ENCODE measurements at places on chromosomes 13 and 19. TPM values are rescaled to one million over a fixed set of nuclear protein-coding genes. Genes with fewer than 3 reads are reported as not detected.

Gene KLK12
- total RNA-seq, result not detected

Gene FCHO1
- 68.4 TPM for total RNA-seq

Gene CCDC169
- 3.5 TPM for total RNA-seq

Gene MRPL4
- 45.9 TPM for total RNA-seq

Gene ZNF844
- total RNA-seq, result 11.8 TPM

Gene LHB
- total RNA-seq, result not detected

Gene CEACAM4
- 0.60 TPM for total RNA-seq

Gene LRG1
- 3.1 TPM for total RNA-seq

Gene POP4
- 42.2 TPM for total RNA-seq

Gene MCOLN1
- 31.1 TPM for total RNA-seq

Gene PTPRH
- 9.0 TPM for total RNA-seq

Gene LIPE
- 54.7 TPM for total RNA-seq

Gene COL5A3
- total RNA-seq, result 24.6 TPM

Gene ZNF665
- 5.3 TPM for total RNA-seq

Gene FGF22
- total RNA-seq, result 9.6 TPM

Gene DIRAS1
- total RNA-seq, result 168 TPM

Gene KBTBD6
- 23.9 TPM for total RNA-seq

Gene ZNF626
- total RNA-seq, result 16.2 TPM

Gene LILRA2
- total RNA-seq, result 4.9 TPM

Gene ZNF578
- total RNA-seq, result 3.2 TPM

Gene C19orf47
- total RNA-seq, result 36.5 TPM

Gene USHBP1
- 2.0 TPM for total RNA-seq

Gene N4BP2L1
- 61.8 TPM for total RNA-seq

Gene SIAH3
- 3.2 TPM for total RNA-seq

Gene NTF4
- not detected for total RNA-seq

Gene KASH5
- total RNA-seq, result not detected

Gene CGB1
- not detected for total RNA-seq

Gene GPR183
- 0.62 TPM for total RNA-seq

Gene ZNF225
- 8.0 TPM for total RNA-seq

Gene SHISA7
- 40.0 TPM for total RNA-seq

Gene PLIN5
- total RNA-seq, result 21.3 TPM

Gene GRK1
- 1.2 TPM for total RNA-seq

Gene WDR88
- 0.67 TPM for total RNA-seq

Gene LILRA6
- total RNA-seq, result 0.68 TPM

Gene CGB5
- not detected for total RNA-seq

Gene PVR
- 28.4 TPM for total RNA-seq

Gene TNNT1
- total RNA-seq, result 11.8 TPM

Gene WDR87
- not detected for total RNA-seq

Gene PRR19
- 5.4 TPM for total RNA-seq

Gene ZNF44
- 12.8 TPM for total RNA-seq

Gene TEX26
- total RNA-seq, result 3.6 TPM

Gene PRTN3
- not detected for total RNA-seq

Gene CEACAM7
- total RNA-seq, result not detected

Gene PLK5
- 2.9 TPM for total RNA-seq
